Activated CD8-positive, alpha-beta T cell treated with anti-CD3 and anti-CD28 coated beads for 36 hours (primary cell): ENCODE measurements at places on chromosomes 5 and 9.

GRCh38 chr5:16538006-16538405, 72.4 kb upstream of the ZNF622 start:
- DNase-seq = no peak

GRCh38 chr5:13408616-13409015, 535.9 kb downstream of the DNAH5 start:
- no peak for DNase-seq

DNA sequence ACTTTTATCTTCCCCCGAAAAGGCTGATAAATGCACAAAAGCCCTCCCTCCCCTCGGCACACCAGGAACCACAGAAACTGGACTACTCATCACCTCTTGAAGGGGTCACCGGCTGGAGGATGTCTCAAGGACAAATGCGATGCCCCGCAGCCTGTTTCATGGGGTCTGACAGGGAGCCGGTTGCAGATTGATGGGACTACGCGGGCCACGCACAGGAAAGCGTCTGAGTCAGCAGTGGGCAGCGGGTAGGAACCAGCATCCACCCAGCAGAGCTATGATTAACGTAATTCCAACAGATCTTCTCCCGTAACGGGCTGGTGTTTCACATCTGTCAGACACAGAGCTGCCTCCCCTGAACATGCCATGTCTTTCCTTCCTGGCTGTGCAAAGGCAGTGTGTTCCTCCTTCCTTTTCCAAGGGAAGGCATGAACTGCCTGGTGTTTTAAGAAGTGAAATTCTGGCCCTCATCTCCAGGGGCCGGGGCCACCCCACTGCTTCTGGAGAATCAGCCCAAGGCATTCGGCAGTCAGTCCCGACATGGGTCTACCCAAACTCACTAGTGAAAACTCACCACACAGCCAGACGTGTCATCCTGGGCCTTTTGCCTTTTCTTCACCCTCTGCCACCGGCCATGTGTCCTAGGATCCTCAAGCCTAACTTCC, 144.4 kb upstream of the PHYKPL start:
- no peak for DNase-seq

- no peak for DNase-seq
These were observed 118.1 kb downstream of the C9orf152 start for GRCh38 chr9:110089681-110090370.

DNA sequence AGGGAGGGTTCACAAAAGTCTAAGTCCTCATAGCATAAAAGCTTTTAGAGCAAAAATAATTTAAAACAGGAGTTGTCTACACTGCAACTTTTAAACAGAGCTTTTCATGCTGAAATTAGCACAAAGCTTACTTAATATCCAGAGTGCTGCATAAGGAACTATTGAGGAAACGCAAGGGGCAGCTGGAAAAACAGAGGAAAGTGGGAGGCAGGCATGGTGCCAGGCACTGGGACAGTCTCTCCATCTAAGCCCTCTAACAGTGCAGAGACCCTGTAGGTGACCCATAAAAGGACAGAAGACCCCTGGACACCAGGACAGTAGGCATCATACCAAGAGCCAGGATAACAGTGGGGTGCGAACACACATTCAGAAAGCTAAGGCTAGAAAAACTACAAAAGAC, 49.3 kb downstream of the ADAMTS12 start:
- DNase-seq = no peak

DNA sequence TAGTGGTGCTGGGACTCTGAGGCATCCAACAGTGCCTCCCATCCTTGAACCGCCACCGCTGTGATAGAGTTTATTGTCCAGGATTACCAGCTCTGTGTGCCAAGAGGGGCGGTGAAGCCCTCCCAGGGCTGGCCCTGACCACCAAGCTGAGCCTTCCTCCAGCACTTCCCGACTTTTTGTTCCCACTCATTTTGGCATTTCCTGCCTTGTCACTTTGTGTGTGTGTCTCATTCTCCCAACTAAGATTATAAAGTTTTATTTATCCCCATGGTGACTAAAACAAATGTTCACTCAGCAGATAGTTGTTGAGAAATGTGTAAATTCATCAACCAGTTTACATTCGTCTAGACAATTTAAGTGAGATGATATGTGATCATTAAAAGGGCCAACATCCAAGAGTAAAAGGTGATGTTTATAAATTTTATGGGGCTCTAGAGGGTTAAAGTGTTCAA, 2.5 kb downstream of the F2R start:
- DNase-seq = no peak

DNA sequence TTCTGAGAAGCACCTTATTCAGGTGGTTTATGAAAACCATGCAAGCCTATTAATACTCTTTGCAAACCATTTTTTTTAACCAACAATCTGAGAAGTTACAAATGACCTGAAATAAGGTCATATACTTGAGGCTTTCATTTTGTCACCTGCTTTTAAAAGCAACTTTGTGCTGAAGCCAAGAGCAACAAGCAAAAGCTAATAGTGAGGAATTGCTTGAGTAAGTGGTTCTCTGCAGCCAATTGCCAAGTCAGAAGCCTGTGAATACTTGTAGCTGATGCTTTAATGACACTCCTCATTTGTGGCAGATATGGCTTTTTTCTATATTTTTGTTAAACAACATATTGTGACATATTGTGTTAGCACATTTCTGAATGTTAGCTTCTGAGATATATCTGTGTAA, 126.7 kb upstream of the ZNF608 start:
- DNase-seq = no peak

GRCh38 chr5:38330207-38330606, 71.8 kb downstream of the EGFLAM start:
- DNase-seq = no peak

DNA sequence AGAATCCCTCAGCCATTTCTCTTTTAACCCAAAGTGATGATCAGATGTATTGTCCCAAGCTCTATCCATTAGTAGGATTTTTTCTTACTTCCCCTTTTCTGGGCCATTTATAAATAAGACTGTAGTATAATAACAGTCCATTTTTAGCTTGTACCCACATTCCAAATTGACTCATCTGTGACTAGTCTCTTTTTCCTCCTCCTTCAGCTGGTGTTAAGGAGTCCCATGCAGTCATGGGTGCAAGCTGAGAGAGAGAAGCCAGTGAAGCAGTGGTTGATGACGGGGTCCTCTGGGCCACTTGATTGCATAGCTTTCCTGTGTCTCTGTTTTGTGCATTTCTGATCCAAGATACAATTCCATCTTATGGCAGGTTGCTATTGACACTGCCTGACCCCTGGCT, 476.0 kb upstream of the CD180 start:
- DNase-seq = no peak

DNA sequence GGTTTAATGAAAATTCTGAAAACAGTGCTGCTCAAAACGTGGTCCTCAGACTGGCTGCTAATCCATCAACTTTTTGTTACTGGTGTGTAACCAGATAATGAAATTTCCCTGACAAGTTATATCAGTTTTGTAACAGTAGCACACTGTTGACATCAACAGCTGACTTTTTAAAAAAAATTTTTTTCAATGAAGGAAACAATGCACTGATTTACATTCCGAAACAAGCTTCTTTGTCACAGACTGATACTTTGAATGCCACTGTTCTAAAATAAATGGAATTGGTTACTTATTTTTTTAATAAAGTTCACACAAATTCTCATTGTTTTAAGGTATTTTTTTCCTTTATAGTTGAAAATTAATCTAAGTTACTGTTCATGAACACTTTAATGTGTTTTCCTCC, 169.1 kb downstream of the NIPBL start:
- no peak for DNase-seq

GRCh38 chr9:127537014-127537413, 75.1 kb upstream of the STXBP1 start:
- DNase-seq = no peak

DNA sequence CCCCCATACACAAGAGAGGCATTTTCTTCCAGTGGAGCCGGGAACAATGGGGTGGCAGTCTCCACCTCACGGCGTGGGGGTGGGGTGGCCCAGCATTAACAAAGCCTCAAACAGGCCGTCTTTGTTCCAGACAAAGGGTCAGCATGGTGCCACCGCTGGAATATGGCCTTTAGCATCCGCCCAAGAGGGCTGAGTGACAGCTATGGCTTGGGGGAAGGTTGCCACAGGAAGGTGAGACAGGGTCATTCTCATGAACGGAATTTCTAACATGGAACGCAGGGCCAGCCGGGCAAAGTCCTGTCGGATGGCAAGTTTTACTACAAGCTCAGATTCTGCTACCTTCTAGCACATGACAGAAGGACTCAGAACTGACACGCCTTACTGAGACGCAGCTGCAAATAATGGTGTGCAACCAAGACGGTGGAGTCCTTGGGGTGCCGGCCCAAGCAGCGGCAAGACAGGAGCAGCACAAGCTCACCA, 64.0 kb downstream of the OTULIN start:
- DNase-seq = no peak

DNA sequence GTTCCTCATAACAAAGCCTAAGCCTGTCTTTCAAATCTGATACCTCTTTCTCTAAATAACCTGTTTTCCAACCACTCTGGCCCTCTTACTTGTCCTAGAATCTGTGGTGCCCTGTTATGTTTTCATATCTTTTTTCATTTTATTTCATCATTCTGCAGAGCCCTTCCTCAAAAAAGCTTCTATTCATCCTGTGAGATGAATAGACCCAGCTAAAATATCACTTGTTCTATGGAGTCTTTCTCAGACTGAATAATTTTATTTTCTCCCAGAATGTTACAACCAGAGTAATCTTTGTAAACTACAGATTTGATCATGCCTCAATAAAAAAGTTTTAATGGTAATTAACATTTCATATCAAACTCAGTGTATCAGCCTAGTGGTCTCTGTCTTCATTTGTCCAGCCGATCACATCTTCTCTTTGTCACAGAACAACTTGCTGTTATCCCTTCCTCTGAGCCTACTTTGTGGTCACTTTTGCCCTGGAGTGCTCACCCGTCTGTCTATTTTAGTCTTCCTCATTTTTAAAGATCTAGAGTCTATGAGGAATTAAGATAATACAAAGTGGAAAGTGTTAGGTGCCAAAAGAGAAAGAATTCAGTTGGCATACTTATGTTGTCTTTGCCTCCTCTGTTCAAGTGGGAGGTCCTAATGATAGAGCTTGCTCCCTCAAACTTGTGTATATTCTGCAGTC, 77.8 kb downstream of the ZCCHC7 start:
- DNase-seq = no peak

GRCh38 chr5:178895615-178896571, at the start of gene ZFP2:
ZFP2 (plus strand) TSS chr5:178895913; CDS start chr5:178931314, 35,401 bp downstream.
- peak; percentile 42 for DNase-seq

DNA sequence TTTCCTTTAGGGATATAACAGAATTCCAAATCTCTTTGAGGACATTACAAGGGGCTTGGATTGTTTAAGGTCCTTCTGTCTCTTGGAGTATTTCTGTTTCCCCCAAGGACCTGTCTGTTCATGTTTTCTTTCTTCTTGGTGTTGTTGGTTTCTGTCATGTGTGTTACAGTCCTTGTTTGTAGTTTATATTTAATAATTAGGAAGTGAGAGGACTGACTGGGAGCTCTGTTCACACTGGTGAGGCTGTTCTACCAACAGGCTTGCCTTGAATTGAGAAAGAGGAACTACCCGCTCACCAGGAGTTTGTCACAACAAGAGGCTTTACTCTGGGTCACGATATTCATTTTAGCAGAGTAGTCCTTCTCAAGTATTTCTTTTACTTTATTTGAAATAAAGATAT, 119.2 kb upstream of the SV2C start:
- DNase-seq = no peak

GRCh38 chr5:1503241-1504068, 20.3 kb downstream of the LPCAT1 start:
- no peak for DNase-seq

- DNase-seq = no peak
These were observed 1952.6 kb upstream of the WWC1 start for GRCh38 chr5:166338801-166339200.

GRCh38 chr9:14336244-14336643, 22.3 kb upstream of the NFIB start:
- no peak for DNase-seq

GRCh38 chr5:122107016-122107415, 22.3 kb upstream of the ZNF474 start:
- DNase-seq = no peak

- no peak for DNase-seq
These were observed 1.8 kb downstream of the PDLIM4 start for GRCh38 chr5:132259069-132259851.

GRCh38 chr5:139763280-139763929, 32.2 kb upstream of the PSD2 start:
- no peak for DNase-seq

GRCh38 chr5:3896098-3896497, 300.5 kb downstream of the IRX1 start:
- no peak for DNase-seq

DNA sequence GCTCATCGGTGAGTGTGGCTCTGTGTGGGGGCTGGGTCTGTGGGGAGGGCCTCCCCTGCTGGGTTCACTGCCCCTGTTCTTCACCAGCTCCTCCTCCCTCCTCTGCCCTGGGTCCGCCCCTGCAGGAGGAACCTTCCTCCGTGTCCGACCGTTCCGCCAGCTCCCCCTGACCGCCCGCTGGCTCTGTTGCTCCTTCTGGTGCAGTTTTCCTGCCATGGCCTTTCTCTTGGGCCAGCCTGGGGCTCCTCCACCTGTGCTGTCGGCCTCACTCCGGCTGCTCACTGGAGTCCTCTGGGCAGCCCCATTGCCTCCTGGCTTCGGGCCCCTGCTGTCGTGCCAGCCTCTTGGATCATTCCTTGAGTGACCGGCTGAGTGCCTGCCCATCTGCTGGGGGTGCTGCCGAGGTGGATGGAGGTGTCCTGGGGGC, 12.3 kb downstream of the RNU6ATAC start:
- DNase-seq = no peak

DNA sequence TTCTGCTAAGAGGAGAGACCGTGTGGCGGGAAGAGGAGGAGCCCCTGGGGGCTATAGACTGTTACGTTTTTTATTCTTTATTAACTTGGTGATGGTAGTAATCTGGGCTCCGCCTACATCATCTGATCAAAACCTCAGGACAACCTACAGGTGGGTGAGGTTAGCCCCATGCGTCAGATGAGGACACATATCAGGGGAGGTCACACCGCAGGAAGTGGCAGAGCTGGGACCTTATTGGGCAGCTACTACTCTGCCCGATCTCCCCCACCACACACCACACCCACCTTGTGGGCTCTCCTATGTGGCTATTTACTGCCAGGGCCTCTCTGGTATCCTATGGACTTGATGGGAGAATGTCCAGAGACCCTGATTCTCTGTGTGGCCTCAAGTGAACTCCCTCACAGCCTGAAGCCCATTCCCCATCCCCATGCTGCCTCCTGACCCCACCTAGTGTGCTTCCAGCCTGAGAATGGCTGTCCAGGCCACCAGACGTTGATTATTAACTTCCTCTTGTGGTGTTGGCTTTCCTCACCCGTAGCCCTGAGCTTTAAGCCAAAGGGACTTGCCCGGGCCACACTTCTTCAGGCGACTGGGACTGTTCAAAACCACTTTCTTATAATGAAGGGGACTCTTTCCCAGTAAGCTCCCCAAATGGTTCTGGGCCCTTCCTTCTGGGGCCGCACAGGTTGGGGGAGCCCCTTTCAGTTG, 8.2 kb downstream of the UNC5A start:
- DNase-seq = peak; percentile 77

- DNase-seq = no peak
These were observed 74.8 kb upstream of the TGFBR1 start for GRCh38 chr9:99030092-99030511.

- no peak for DNase-seq
These were observed 8.0 kb downstream of the LRRC26 start for GRCh38 chr9:137161558-137162486.

GRCh38 chr5:31066655-31067328, 126.7 kb upstream of the CDH6 start:
- DNase-seq = no peak
